ENCODE measurements at places on chromosomes 2 and 18.

- DNase-seq: no peak
These were observed 11.1 kb upstream of the EVA1A start for GRCh38 chr2:75571730-75572430.

DNA sequence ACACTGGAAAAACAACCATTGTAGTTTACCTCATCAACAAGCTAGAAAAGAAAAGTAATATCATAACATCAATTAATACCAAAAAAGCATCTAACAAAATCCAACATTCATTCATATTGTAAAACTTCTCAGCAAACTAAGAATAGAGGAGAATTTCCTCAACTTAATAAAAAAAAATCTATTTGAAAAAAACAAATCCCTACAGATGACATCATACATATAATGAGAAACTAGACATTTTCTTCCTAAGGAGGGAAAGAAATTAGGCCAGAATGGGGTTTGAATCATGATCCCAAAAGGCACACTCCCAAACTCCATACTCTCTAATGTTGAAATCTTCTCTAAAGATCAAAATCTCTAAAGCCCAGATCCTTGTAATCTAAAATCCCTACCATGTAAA lies 460.0 kb downstream of the IRS1 start:
- no peak for DNase-seq

DNA sequence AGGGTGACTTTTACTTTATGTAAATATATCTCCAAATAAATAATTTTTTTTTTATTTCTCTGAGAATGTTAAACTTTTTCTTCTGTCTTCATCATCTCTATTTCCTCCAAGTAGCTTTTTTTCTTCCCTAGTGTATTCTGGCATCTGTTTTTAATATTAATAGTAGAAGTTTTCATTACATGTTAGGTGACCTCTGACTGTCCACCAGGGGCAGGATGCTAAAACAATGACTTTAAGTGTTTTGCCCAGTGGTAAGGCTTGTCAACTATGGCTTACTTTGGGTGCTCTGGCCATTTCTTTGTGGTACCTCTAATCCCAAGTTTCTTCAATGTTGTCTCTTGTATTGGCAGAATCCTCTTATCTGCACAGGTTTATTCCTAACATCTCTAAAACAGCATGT lies 127.1 kb downstream of the SRBD1 start:
- DNase-seq: no peak

- no peak for DNase-seq
These were observed 14.3 kb upstream of the TRIB2 start for GRCh38 chr2:12702168-12703121.

DNA sequence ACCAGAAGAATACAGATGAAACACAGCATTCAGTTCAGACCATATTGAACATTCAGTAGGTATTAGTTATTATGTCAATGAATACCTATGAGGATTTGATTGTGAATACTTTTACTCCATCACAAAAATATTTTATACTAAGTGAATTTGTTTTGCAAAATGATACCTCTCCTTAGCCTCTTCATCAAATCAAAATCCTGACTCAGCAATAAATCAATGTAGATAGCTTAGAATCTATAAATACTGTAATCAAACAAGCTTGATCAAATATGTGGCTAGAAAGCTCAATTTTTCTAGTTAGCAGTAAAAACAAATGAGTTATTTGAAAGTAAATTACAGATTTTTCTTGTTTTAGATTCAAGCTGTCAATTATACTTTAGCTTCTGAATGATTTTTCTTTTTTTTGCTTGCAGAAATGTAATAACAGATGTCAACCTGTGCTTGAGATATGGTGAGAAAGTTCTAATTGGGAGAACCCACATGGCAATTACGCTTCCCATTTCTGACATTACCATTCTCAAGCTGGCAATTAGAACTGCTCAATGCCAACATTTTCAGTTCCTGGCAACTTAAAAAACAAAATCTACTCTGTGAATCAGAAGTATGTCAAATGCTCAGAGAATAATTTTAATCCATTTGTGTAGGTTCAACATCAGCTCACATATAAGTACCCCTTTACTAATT lies 109.6 kb downstream of the PRELID3A start:
- no peak for DNase-seq

DNA sequence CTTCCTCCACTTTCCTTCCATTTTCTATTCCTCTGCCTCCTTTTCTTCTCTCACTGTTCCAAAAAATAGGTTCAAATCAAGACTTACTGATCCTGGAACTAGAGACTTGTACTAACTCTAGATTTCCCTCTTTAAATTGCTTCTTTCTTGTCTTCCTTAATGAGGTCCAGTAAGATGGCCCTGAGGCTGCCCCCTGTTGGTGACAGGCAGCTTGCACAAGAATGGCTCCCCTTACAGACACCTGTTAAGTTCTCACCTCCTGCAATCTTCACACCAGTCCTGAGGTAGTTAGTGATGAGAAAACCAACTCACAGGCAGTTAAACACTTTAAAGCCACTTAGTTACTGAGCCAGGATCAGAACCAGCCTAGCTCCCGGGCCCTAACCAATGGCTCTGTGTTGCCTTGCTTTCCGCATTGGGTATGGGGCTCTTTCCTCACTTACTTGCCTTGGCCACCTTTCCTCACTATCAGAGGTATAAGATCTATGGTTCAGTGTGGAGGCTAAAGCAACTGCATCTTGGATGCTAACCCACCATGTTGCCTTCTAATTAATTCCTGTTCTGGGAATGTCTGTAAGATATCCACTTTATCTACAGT lies 130.6 kb downstream of the AKAIN1 start:
- DNase-seq: no peak

- DNase-seq: no peak
These were observed 287.1 kb downstream of the SLC4A3 start for GRCh38 chr2:219914577-219914976.

DNA sequence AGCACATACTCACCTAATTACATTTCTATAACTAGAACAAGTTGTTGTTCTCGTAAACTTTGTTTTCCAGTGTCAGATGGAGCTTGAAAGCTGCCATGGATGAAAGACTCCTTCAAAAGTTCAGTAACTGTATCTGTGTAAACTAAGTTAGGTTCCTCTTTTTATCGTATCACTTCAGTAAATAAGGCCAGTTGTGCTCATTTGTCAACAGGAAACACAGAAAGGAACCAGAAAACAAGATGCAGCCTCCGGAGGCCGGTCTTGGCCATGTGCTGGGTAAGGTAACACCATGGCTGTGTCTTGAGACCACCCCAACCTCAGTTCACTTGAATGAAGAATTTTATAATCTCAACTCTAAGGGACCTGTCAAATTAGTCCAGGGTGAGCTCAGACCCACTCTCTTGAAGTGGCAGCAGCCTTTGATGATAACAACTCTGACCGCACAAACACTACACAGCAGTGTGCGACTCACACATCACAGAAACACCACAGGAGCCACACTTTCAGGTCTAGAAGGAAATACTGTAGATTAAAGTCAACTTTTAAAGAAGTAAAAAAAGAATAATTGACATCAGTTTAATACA lies 213.8 kb downstream of the AFF3 start:
- DNase-seq: no peak

- no peak for DNase-seq
These were observed 51.8 kb upstream of the TTN start for GRCh38 chr2:178858896-178859625.

DNA sequence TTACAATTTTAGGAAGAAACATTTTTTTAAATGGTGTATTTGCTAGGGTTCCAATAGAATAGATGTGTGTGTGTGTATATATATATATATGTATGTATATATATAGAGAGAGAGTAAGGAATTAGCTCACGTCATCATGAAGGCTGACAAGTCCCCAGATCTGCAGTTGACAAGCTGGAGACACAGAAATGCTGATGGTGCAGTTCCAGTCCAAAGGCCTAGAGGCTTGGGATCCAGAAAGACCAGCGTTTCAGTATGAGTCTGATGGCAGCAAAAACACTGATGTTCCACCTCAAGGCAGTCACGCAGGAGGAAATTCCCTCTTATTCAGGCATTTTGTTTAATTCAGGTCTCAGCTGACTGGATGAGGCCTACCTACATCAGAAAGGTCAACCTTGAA lies 386.8 kb downstream of the PTH2R start:
- DNase-seq: no peak

DNA sequence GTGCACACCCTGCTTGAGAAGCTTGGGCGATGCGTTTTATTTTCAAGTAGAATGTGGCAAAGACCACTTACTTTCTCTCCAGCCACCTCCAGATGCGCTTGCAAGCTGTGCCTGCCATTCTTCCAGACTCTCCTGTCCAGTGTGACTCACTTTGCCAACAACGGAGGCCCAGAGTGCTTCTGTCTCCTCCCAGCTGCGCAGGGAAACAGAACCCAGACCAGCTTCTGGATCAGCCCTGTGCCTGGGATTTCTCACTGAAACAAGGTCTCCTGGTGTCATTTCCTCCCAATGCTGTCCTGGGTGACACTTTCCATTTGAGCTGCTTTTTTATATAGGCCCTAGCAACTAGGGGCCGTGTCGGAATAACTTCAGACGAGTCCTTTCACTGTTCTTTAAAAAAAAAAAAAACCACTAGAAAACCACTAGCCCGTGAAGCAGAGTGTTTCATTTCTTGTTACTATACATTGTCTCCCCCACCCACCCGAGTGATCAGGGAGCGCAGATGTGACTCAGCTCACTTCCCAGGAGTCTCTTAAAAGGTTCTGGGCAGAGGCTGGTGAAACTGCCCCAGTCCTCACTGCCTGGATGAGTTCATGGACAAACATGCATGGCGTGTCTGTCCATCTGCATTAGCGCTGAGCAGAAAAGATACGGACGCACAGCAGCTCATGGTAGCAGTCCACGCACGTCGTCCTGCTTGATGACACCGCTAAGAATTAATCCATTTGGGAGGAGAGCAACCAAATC lies 25.3 kb upstream of the RPL31 start:
- DNase-seq: no peak

DNA sequence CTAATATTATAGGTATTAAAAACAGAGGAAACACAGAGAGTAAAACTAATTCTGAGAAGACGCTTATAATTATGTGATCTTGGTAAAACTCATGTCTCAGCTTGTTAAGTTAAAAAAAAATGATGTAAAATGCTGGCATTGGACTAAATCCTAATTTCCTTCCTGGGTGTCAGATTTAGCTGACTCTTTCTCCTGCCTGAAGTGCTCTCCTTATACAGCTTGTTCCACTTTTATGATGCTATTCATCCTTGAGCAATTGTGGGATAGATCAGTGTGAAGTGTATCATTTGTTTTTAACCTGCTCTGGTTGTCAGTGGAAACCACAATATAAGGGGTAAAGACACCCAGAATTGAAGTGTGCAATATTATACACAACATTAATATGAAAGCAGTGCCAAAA lies 84.9 kb downstream of the EFEMP1 start:
- no peak for DNase-seq

GRCh38 chr2:86500325-86501083 lies 59.3 kb downstream of the KDM3A start:
- DNase-seq: no peak

DNA sequence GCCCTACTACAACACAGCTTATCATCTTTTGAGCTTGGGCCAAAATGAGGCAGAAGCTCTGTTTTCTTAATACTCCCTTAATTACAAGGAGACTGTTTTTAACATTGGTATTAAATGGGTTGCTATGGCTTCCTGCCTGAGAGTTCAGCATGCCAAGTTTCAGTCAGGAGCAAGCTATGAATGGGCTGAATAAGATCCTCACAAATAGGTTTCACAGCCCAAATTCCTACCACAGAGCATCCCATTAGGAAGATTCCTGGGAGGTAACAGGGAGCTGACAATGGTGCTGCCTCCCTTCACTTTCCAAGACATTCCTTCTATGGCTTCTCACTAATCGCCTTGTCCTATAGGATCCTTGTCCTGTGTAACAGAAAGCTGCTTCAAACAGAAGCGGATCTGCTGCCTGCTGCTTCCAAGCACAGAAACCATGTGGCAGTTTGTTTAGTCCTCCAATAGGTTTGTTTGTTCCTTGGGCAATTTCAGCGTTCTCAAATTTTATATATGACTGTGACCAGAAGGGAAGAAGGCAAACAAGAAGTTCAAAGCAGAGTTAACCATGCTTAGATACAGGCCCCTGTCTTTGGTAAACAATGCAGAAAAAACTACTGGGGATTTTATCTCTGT lies 70.9 kb downstream of the NCKAP5 start:
- no peak for DNase-seq

DNA sequence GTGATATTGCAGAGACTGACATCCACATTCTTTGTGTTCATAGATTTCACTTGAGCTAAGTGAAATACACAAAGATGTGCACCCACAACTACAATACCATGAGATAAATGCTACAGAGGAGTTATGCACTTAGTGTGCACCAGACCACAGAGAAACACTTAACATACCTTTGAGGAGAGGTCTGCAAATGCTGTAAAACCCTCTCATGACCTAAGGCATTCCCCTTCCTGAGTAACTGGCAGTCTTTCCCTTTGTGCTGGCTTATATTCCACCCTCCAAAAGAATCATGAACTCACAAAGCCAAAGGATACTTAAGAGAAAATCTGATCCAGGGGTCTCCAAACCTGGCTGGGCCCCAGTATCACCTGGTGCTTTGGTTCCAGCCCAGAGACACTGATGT lies 16.2 kb downstream of the NXPH2 start:
- no peak for DNase-seq

DNA sequence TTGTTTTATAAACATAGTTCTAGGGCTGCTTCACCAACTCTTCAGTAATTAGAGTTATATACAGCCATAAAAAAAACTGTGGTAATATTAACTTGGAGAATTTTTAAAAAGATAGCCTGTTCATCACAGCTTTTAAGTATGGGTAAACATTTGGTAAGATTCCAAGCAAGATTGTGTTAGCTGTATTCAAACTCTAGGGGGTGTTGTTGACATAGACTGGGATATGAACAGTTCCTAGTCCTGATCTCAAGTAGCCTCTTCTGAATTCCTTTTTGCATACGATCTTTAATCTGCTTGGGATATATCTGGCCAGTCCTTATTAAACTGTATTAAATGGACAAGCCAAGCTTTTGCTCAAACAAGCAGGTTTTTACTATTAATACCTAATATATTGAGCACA lies 13.4 kb downstream of the NOP58 start:
- peak; percentile 29 for DNase-seq

- no peak for DNase-seq
These were observed 65.1 kb upstream of the MAPRE2 start for GRCh38 chr18:34976123-34976522.

- no peak for DNase-seq
These were observed 149.1 kb downstream of the GREB1L start for GRCh38 chr18:21391074-21391673.

DNA sequence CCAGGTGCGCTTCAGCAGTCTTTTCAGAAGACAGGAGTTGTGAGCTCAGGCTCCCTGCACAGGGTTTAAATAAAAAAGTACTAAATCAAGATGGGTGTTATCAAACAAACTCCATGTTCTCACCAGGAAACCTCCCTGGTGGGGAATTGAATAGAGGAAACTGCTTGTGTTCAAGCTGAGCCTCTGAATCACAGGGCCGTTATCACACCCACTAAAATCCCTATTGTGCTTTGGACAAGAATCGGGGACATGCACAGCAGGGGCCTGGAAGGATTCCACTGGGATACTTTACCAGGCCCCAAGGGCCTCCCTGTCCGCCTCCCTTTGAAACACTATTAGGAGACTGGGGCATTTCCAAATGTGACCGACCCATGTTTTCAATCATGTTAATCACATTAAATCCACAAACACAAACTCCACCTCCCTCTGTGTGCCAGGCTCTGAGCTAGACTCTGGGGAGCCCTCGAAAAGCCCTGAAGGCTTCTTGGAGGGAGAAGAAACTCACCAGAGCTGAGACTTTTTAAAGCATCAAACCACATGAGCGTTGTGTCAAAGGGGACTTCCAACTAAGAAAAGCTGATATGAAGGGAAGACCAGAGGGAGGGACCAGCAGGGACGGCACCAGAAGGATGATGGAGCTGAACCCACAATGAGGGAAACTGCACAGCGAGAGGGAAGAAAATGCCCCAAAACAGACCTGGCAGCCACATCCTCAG lies 458.7 kb upstream of the ID2 start:
- DNase-seq: no peak

- DNase-seq: no peak
These were observed 845.9 kb upstream of the ID2 start for GRCh38 chr2:7835693-7836680.

All from urothelium cell line (cell line).